ENCODE measurements at places on chromosomes 4 and X.

DNA sequence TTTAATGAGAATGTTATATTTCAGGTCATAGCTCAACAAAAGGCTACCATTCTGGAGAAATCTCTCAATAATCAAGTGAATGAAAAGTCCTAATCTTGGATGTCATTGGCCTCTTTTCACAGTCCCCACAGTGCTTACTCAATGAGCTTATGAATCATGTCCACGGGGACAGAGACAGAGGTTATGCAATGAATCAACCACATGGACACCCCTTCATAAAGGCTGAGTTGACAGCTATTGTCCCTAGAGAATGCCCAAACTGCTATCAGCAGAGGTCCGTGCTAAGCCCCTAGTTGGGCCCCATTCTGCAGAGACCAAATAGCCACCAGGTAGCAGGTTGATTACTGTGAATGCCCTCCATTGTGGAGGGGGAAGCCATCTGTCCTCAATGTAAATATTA lies 158.1 kb downstream of the LHFPL1 start:
- DNase-seq, result no peak

DNA sequence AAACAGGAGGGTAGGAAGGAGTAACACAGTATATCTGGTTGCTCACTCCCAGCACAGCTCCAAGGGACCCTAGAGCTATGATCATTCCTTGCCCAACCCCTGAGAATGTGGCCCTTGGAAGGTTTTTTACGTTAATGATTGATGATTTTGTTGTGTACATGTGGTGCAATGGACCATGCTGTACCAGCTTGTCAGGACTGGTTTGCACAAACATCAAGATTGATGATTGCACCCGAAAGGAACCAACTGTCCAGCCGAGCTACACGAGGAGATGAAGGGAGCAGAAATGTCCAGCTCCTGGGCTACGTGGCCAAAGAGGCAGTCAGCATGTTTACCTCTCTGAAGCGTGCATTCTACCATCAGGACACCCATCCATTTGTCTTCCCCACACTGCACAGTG lies 83.2 kb upstream of the USP9X start:
- no peak for DNase-seq

DNA sequence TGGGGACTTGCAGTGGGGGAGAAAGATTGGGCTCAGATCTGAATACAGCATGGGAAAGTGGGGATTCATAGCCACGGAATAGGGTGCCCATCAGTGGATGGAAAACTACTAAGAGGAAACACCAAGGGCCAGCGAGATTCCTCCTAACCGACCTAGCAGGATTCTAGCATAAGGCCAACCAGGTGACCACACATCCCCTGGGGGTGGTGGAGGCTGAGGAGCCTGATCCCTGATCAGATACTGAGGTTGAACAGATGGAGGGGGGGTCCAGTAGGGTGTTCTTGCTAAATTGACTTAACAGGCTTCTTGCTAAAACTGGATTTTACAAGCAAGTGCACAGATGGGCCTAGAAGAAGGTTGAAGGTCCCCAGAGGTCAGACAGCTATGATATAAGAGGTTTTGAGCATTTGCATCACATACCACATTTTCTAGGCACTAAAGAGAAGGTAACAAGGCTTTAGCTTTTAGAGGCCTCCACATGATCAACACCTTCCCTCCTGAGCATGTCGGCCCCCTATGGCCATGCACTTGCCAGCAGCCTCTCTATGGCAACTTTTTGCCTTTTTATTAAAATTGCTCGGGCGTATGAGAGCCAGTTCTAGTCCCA lies 69.1 kb upstream of the PUDP start:
- DNase-seq, result no peak

DNA sequence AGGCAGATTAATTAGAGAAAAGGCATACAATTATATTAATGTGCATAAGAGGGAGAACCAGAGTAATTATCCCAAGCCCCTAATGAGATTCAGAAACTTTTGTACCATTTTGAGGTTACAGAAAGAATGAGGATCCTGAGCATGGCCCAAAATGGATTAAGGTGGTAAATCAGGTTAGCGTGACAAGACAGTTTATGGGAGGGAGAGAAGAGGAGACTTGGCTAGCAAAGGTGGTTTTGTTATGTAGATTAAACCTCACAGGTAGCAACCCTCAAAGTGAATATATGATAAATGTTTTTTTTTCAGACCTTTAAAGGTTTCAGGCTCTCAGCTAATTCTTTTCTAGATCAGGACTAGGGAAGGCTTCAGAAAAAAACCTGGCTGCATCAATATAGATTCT lies 781.8 kb downstream of the FAM133A start:
- no peak for DNase-seq

DNA sequence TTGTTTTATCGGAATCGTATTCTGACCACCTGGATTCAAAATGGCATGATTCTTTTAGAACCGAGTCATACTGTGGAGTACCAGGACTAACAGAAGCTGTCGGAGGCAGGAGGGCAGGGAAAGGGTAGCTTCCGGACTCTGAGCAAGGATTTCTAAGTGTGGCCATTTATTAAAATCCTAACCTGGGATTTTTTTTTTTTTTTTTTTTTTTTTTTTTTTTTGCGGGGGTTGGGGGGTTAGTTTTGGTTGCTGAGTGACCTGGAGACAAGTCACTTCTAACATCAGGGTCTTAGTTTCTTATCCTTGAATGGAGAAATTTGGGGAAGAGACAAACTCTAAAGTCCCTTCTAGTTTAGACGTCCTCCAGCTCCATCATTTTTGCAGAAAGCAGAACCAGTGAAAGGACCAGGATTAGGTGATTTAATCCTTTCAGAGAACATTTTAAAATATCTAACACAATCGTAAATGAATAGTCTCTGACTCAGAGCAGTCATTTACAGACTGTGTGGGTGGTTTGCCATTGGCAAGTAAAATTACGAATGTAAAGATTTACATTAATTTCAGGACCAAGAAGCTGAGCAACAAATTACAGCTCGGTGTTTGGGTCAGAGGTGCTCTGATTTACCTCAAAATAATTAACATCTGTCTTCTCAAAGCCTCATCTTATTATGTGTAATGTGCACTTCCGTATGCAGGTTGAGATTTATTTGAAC lies 7.3 kb downstream of the SLC25A5 start:
- DNase-seq, result no peak

DNA sequence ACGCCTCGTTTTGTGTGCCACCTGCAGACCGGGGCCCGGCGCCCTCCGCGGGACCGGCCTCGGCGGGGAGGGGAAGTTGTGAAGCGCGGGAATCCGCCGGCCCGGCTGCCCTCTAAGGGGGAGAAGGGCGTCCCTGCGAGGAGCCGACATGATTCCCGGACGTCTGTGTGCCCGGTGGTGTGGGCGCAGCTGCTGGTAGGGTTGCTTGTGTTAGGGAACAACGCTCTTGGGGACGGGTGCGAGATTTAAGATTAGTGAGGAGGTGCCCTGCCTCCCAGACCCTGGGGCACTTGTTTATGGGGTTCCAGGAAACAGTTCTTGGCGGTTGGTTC lies 627 bp downstream of the CDKN2AIP start:
- DNase-seq, result no peak

GRCh38 chr4:158159054-158159717 lies 13.6 kb downstream of the GASK1B start:
- no peak for DNase-seq

DNA sequence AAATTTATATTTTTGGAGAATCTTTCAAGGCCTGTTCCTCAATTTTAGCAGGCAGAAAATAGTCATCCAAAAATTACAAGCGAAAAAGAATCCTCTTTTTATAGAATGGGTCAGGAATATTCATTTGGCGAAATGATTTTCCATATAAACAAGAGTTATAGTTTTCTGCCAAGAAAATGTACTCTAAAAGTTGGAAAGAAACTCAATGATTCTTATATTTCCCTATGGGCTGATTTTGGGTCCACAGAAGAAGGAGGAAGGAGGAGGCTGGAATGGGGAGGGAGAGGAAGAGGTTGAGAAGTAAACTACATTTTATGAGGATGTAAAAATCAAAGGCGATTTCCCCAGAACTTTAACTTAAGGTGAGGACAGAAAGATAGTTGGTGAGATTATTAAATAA lies 159.3 kb downstream of the DCAF12L1 start:
- DNase-seq, result no peak

DNA sequence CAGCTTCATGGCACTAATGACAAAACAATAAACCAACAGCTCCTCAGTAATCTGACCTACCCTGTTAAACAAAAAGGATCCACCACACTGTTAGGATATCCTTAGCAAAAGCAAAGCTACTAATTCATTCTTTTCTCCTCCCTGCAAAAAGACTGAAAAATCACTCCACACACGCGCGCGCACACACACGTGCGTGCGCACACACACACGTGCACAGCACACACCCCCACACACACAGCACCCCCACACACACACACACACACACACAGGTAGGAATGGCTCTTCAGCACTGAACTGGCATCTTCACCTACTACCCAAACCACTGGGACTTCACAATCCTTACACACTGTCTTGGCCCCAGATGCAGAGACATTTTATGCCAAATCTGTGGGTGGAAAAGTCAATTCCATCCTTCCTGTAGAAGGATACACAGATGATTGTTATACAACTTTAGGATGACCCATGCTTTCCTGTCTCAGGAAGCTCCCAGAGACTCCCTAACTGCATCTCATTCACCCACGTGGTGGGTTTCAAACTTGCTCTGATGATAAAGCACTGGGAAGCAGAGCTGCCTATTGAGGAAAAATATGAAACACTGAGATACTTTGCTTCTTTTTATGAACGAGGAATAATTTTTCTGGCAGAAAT lies 102.5 kb downstream of the TSPAN5 start:
- no peak for DNase-seq

DNA sequence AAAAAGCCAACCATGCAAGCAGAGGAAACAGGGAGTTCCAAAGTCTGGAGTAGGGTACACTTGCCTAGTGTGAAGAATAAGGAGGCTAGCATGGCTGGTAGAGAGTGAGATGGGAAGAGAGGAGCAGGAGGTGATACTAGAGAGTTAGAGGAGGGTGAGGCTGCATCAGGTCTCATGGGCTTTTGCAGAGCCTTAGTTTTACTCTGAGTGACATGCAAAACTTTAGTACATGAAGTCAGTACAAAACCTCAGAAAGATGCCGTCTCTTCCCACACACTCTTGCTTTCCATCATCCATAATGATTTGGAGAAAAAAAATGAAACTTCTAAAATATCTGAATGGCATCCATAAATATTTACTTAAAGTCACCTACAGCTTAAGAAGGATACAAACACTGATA lies 5.0 kb downstream of the OPRPN start:
- no peak for DNase-seq

DNA sequence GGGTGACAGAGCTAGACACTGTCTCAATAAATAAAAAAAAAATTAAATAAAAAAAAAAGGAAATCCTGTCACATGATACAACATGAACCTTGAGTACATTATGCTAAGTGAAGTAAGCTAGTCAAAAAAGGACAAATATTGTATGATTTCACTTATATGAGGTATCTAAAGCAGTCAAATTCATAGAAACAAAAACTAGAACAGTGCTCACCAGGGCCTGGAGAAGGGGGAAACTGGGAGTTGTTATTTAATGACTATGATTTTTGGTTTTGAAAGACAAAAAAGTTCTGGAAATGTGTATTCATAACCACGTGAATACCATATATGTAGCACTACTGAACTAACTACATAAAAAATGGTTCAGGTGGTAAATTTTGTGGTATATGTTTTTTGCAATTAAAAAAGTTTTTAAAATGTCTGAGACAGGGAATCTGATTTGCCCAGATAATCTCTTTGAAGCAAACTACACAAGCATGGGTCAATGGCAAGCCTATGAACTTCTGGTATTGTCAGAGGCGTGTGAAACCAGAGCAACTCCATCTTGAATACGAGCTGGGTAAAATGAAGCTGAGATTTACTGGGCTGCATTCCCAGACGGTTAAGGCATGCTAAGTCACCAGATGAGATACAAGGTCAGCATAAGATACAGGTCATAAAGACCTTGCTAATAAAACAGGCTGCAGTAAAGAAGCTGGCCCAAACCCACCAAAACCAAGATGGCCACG lies 42.3 kb downstream of the ANAPC10 start:
- no peak for DNase-seq

GRCh38 chr4:111399623-111400022 lies 745.6 kb upstream of the FAM241A start:
- no peak for DNase-seq

All from NCI-H2107 (cell line).